Prostate gland (tissue), 2 donors: ENCODE measurements at places on chromosomes 7 and 10.

DNA sequence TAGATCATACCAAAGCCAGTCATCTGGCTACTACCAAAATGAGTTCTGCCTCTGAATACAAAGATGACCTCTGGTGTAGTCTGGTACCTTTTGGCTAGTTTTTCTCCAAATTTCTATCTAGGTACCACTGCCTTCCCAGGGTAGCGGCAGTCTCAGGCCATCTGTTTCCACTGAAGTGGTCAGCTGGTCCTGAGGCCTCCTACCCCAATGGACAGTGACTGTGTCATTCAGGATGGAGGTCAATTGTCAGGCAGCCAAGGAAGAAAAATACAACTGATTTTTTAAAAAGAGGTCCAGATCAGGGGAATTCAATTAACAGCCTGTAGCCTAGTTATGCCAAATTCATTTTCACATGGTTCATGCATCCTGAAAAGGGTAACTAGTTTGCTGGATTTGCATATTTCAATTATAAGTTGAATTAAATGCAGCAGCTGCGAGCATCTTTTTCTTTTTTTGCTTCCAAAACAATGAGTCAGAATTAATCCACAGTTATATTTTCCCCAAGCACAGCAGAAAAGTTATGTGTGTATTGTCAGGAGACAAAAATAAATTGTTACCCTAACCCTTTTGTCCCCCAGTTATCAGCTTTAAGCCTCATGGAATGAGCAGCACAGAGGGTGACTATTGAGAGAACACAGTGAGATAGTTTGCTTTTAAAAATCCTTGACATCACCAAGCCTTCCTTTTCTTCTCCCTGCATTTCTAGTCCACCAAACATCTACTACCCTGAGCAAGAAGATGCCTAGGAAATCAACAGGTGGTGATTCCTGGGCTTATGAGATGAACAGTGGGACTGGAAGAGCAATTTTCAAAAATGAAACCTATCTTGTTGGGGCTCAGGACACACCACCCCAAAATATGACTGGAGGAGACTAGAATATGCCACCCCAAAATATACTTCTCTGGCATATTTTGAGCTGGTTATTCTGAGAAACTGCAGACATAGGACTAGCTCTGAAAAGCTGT is 27.7 kb downstream of the BCCIP start:
- DNase-seq: no peak

- DNase-seq: no peak
These were observed 6.4 kb upstream of the CYTH3 start for GRCh38 chr7:6278749-6279310.

GRCh38 chr10:44933451-44934321 is 22.5 kb downstream of the TMEM72 start:
- no peak for DNase-seq

GRCh38 chr10:7853226-7853842 is 35.0 kb downstream of the TAF3 start:
- DNase-seq: no peak

DNA sequence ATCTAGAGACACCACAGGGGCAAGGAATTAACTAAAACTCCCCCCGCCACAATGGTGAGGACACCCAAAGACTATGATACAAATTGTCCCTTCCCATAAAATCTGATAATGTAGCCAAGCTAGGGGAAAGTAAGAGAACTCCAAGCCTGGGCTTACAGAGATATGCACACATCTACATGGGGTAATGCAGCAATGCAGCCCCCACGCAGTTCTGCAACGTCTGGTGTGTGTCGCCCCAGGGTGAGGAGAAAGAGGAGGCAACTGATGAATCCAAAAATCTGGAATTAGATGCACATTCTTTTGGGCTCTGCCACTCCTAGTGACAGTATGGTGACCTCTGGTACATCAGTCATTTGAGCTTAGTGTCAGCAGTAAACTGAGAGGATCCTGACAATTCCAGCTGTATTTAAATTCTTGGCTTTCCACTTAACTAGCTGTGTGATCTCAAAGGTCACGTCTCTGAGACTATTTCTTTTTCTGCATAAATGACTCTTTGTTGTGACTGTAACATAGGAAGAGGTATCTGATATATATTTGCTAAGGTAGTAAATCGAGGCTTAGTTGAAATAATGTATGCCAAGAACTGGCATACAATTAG is 51.5 kb downstream of the PIP4K2A start:
- DNase-seq: no peak
